ENCODE measurements at places on chromosomes 16 and 17. TPM values are rescaled to one million over a fixed set of nuclear protein-coding genes. Genes with fewer than 3 reads are reported as not detected.

DNA sequence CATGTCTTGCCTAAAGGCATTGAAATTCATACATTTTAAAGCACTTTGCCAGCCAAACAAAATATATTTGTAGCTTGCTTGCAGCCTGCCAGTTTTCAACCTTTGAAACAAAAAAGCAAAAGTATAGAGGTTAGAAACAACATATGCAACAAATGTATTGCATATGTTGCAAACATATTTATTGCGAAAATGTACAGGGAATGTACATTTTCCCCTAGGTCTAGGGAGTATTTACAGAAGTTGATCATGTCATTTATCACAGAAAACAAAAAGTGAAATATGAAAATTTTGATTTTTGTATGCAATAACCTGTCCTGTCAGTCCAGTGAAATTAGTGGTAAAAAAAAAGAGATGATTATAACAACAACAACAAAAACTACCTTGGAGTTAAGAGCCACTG, 171.5 kb downstream of the SPECC1 start:
- no peak for ATAC-seq

GRCh38 chr16:71319999-71320398, 30.8 kb upstream of the CMTR2 start:
- no peak for ATAC-seq

DNA sequence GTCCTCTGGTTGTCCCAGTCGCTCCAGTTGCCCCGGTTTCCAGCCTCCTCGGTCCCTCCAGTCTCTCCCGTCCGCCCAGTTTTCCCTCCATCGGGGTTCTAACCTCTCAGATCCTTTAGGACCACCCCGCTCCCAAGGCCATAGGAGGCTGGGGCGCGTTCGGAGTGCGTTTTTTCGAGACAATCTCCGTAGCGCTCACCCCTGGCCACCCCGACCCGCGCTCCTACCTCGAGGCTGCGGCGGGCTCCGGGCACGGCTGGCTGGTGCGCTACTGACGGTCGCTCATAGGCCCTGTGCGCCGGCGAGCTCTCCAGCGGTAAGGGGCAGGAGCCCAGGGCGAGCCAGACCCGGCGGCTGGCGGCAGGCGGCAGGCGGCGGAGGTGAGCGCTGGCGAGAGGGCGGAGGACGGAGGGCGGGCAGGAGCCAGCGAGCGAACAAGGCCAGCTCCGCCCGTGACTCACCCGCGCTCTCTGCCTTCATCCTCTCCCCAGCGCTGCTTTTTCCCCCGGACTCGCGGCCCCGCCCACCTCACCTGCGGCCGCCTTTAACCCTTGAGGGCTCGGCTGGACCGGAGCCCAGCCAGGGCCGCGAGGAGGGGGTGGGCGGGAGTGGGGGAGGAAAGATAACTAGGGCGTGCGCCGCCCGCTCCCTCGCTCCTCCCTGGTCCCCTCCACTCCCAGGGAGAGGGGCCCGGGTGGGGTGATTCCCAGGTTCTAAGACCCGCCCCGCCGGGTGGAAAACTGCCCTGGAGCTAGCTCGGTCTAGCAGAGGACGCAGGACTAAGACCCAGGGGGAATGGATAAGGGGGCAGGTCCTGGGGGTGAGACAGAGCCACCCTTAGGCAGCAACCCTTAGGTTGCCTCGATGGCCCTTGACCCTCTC, at the start of gene SP6:
TSS of gene SP6 (minus strand) at position 472 of the 882 bp plus-strand sequence. CDS start 2,734 bp downstream, outside the sequence.
- ATAC-seq, result peak; percentile 90

- ATAC-seq, result peak; percentile 32
Measured at GRCh38 chr17:43169561-43170139, 1.4 kb upstream of the NBR1 start.

DNA sequence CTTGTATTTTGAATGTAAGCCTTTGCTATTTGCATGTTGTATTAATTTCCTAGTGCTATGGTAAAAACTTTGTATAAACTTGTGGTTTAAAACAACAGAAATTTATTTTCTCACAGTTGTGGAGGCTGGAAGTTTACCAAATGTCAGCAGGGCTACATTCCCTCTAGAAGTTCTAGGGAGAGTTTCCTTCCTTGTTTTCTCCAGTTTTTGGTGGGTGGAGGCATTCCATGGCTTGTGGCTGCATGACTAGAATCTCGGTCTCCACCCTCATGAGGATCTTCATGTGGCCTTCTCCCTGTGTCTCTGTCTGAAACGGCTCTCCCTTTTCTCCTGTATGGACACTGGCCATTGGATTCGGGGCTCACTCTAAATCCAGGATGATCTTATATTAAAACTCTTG, 482.2 kb upstream of the GOT2 start:
- ATAC-seq, result no peak

GRCh38 chr16:66130296-66130905, 236.1 kb upstream of the CDH5 start:
- ATAC-seq, result no peak

DNA sequence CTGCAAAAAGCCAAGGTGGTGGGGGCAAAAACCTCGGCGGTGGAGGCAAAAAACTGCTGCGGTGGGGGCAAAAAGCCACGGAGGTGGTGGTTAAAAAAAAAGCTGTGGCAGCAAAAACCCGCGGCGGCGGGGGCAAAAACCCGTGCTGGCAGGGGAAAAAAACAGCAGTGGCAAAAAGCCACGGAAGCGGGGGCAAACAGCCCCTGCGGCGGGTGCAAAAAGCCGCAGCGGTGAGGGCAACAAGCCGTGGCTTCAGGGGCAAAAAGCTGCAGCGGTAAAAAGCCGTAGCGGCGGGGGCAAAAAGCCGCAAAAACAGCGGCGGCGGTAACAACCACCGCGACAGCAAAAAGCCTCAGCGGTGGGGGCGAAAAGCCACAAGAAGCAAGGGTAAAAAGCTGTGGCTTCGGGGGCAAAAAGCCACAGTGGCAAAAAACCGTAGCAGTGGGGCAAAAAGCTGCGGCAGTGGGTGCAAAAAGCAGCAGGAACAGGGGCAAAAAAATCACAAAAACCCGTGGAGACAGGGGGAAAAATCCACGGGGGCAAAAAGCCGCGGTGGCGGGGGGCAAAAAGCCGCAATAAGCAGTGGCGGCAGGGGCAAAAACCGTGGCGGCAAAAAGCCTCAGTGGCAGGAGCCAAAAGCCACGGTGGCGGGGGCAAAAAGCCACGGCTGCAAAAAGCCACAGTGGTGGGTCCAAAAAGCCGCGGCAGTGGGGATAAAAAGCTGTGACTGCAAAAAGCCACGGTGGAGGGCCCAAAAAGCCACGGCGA, 193.7 kb downstream of the SHCBP1 start:
- ATAC-seq, result no peak

DNA sequence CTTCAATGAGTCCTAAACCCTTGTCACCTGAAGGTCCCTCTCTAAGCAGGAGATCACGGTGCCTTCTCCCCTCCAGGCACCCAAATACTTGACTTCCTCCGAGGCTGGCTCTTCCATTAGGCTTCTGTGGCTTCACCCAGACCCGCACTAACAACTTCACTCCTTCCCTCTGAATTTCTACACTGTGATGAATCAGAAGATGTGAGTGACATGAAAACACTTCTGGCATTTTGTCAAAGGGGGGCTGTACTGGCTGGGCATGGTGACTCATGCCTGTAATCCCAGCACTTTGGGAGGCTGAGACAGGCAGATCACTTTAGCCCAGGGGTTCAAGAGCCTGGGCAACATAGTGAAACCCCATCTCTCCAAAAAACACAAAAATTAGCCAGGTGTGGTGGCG, 72.6 kb upstream of the CNEP1R1 start:
- no peak for ATAC-seq

GRCh38 chr16:23691483-23692189, 12.9 kb downstream of the PLK1 start:
- ATAC-seq, result no peak

- no peak for ATAC-seq
Measured at GRCh38 chr17:82157046-82158035, 55.3 kb downstream of the CCDC57 start.

- no peak for ATAC-seq
Measured at GRCh38 chr16:86216591-86216990, 293.7 kb upstream of the FOXF1 start.

- ATAC-seq, result peak; percentile 92
Measured at GRCh38 chr17:27879987-27880608, 13.1 kb downstream of the LYRM9 start.

GRCh38 chr16:68737730-68738629, 888 bp downstream of the CDH1 start:
- ATAC-seq, result peak; percentile 51

DNA sequence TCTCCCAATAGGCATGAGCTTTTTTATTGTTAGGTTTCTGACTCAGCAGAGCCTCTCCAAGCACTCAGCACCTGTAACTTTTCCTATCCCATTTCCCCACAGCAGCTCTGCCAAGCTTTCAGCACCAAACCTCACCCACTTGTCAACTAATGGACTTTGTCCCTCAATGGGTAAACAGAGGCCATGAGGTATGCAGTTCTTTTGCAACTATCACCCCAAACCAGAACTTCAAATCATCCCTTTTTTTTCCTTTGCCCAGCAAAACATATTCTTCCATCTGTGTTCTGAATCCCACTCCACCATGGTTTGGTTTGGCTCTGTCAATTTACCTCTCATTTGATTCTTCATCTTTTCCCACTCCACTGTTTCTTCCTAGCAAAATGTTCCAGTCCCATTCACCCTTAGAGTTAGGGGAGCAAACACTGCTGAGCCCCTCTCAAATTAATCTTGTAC, 58.1 kb downstream of the TOX3 start:
- ATAC-seq, result no peak

- no peak for ATAC-seq
Measured at GRCh38 chr16:10681310-10682308, 13.1 kb downstream of the TEKT5 start.

DNA sequence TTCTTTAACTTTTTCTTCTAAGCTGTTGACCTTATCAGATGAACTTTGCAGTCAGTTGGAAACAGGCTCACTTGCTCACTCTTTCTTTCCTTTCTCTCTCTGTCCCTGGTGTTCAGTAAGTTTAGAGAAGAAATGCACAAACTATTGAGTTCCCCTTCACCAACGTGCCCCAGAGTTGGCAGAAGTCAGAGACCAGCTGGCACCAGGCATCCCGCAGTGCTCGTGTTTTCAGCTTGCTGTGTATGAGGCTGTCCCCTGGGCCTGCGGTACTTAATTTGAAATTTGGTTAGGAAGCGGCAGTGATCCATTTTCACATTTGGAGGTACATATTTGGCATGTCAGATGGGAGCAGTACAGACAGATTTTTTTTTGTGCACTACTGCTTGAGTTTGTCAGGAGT, 258.6 kb downstream of the SNX29 start:
- ATAC-seq, result no peak

- ATAC-seq, result no peak
Measured at GRCh38 chr17:19791918-19792550, 43.9 kb upstream of the ALDH3A1 start.

DNA sequence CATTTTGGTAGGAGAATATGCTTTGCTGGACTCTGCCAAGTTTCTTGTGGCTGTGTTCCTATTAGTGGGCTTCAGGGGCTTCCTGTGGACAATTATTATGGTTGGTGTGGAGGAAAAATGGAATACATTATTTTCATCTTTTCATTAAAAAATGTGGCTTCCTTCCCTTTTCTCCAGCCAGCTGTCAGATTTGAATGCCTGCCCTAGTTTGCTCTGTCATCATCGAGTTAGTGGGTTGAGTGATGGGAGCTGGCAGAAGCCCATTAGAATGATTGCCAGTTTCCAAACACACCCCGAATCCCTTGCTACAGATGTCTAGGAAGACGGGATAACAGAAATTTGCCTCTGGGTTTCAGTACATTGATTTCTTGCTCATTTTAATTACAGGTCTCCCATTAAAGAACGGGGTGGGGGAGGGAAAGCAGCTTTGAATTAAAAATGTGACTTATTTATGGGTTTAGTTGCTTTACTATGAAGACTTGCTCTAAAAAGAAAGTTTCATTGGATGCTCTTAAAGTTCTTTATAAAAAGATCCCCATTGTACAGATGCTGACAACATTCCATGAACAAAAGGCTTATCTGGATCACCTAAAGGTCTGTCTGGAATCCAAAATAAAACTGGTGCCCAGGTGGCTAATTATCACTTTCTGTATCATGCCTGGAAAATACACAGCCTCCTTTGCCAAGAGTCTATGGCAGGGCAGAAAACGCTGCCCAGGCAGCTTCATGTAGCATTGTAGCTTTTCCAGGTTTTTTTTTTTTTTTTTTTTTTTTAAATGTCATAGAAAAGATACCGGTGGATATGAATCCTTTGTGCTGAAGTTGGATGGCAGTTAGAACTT, 103.6 kb downstream of the PRKCA start:
- ATAC-seq, result no peak

- ATAC-seq, result no peak
Measured at GRCh38 chr17:15263680-15264079, 1.4 kb downstream of the PMP22 start.

- no peak for ATAC-seq
Measured at GRCh38 chr16:11672206-11673090, 4.2 kb downstream of the SNN start.

GRCh38 chr17:49976163-49976827, 7.3 kb downstream of the DLX4 start:
- ATAC-seq, result no peak

- ATAC-seq, result no peak
Measured at GRCh38 chr16:48244863-48245195, 729 bp downstream of the LONP2 start.

DNA sequence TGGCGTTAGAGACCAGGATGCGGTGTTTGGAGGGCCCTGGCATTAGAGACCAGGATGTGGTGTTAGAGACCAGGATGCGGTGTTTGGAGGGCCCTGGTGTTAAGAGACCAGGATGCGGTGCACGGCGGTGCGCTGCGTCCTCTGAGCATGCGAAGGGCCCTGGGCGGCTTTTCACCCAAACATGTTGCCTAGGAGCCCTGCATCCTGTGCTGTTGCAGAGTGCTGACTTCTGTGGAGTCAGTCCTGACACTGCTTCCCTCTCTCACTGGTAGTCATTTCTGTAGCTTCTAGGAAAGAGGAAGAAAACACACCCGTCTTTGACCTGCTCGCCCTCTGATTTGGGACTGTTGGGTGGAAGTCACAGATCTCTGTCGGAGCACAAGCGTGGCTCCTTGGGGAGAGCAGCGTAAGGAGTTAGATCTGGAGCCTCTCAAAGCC, 141.2 kb downstream of the LAT start:
- ATAC-seq, result no peak

- ATAC-seq, result no peak
Measured at GRCh38 chr17:29574732-29575510, 6.4 kb downstream of the TP53I13 start.

ATP2C2 gene
- 6.9 TPM for total RNA-seq

ANKFN1 gene
- total RNA-seq, result not detected

CTRB2 gene
- not detected for total RNA-seq

DNAI2 gene
- total RNA-seq, result not detected

C17orf67 gene
- 0.52 TPM for total RNA-seq

CACNG5 gene
- not detected for total RNA-seq

KRT40 gene
- not detected for total RNA-seq

RHBDF1 gene
- 21.8 TPM for total RNA-seq

SLC6A4 gene
- 1.5 TPM for total RNA-seq

IGF2BP1 gene
- not detected for total RNA-seq

RHBDL1 gene
- 1.0 TPM for total RNA-seq

ITGAX gene
- 1.9 TPM for total RNA-seq

CKLF gene
- total RNA-seq, result 14.2 TPM

KRTAP4-1 gene
- total RNA-seq, result not detected

PIMREG gene
- total RNA-seq, result 4.8 TPM
